ENCODE measurements at places on chromosomes 5 and 9.

GRCh38 chr5:78362220-78362619, 1.8 kb downstream of the SCAMP1 start:
- peaks cover 11% of the 10 kb centered on the region for H3K4me1 ChIP-seq
- peak overlapping the region; percentile 96 for H3K4me3 ChIP-seq
- H3K27ac ChIP-seq, result no peak overlapping the region
- no peaks in the 10 kb centered on the region for H3K36me3 ChIP-seq

DNA sequence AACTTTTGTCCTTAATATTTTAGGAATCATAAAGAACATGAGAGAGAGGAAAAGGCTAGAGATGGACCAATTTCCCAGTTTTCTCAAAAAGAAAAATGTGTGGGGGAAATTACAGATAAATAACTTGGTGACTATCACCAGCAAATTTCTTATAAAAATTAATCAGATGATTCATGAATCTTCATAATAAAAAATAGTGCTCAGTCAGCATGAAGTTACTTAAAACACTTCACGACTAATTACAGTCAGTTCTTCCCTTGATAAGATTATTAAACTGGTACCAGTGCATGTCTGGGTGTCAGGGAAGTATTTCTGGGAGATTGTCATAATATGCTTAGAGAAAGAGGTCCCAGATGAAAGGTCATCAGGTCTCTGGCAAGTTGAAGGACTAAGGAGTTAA, 133.0 kb downstream of the SNCAIP start:
- no peak for DNase-seq
- H3K36me3 ChIP-seq, result peaks cover 10% of the 10 kb centered on the region
- H3K27me3 ChIP-seq, result no peaks in the 10 kb centered on the region
- no peak overlapping the region for H3K27ac ChIP-seq

DNA sequence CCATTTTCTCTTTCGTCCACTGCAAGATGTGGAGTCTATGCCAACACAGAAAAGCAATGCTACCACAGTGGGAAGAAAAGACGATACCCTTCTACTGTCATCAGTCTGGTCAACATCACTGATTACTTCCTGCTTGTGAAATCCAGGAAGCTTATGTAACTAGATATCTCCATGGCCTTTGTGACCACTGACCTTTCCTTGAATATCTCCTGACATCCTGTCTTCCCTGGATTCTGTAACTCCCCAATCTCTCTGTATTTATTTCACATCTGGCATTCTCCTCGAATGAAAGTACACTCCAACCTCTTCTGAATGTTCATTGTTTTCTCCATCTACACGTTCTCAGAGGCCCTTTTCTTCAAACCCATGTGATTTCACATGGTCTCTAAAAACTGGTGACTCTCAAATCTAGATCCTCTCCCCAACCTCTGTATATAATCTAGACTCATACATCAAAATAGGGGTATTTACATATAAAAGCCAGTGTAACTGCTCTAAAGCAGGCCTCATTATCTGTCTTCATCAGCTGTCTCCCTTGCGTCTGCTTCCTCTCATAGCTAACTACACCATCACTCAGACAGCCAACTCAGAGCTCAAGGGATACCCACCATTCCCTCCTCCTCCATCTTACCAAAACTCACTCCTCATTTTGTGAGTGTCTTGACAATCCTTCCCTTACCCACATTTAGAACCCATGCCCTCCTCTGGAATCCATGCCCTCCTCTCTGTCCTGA, 156.8 kb downstream of the SEMA5A start:
- no peak overlapping the region for H3K4me3 ChIP-seq
- no peaks in the 10 kb centered on the region for H3K36me3 ChIP-seq
- no peaks in the 10 kb centered on the region for H3K27me3 ChIP-seq
- H3K27ac ChIP-seq, result no peak overlapping the region
- H3K4me1 ChIP-seq, result no peaks in the 10 kb centered on the region

DNA sequence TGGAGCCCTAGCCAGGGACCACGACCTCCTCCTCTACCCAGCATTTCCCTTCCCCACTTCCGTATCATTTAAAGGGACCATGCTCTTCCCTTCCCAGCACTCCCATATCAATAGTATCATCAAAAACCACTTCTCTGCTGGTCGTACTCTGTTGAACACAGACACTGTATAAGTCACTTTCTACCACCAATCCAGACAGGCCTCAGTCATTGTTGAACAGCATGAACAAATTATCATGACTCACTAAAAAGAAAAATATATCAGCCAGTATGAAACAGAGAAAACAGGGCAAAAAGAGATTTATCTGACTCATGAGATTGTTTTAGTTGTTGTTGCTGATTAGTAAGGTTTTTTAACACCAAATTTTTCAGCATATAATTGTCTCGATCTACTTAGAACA, 89.8 kb downstream of the CDKN2A start:
- no peak overlapping the region for H3K4me3 ChIP-seq
- no peaks in the 10 kb centered on the region for H3K27me3 ChIP-seq
- DNase-seq, result no peak
- H3K27ac ChIP-seq, result no peak overlapping the region
- H3K36me3 ChIP-seq, result peaks cover 48% of the 10 kb centered on the region
